HFFc6 (cell line): ENCODE measurements at places on chromosomes 12 and 14.

DNA sequence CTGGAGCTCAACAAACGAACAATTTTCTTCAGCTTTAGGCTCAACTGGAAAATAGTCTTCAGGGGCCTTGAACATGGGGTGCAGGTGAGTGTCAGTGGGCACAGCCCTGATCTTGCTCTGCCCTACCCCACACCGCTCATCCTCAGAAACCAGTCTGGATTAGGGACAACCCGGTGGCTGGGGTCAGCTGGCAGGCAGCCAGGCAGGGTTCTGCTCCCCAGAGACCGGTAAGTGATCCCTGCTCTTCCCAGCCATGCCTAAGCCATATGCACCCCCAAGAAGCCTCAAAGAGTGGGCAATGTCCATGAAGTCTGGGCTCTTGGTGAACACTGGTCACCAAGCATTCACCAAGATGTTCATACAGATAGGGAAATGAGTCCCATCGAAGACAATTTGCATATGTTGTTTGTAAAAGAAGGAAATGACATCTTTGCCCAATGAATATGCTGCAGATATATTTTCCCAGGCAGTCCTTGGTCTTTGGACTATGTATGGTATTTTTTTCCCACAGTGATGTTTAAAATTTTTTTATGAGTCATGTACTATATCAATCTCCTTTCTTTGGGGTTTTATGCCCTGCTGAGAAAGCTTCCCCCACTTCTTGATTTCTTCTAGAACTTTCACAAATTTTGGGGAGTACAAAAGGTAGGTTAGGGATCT lies 63.9 kb upstream of the VASH1 start:
- no peak overlapping the region for H3K4me3 ChIP-seq
- no peak for DNase-seq
- no peak overlapping the region for H3K27ac ChIP-seq
- peaks cover 40% of the 10 kb centered on the region for H3K27me3 ChIP-seq

- peaks cover 14% of the 10 kb centered on the region; the same call in 1 of the 2 replicates for H3K36me3 ChIP-seq
- peaks cover 3% of the 10 kb centered on the region for H3K27me3 ChIP-seq
- no peak for DNase-seq
- peaks cover 93% of the 10 kb centered on the region for H3K4me1 ChIP-seq
- no peak overlapping the region for H3K4me3 ChIP-seq
- 0 out of 2 replicates have a peak overlapping the region, but pooled peaks have one; percentile 10 for H3K27ac ChIP-seq
Observed at GRCh38 chr12:20489645-20490044, 121.3 kb downstream of the PDE3A start.

DNA sequence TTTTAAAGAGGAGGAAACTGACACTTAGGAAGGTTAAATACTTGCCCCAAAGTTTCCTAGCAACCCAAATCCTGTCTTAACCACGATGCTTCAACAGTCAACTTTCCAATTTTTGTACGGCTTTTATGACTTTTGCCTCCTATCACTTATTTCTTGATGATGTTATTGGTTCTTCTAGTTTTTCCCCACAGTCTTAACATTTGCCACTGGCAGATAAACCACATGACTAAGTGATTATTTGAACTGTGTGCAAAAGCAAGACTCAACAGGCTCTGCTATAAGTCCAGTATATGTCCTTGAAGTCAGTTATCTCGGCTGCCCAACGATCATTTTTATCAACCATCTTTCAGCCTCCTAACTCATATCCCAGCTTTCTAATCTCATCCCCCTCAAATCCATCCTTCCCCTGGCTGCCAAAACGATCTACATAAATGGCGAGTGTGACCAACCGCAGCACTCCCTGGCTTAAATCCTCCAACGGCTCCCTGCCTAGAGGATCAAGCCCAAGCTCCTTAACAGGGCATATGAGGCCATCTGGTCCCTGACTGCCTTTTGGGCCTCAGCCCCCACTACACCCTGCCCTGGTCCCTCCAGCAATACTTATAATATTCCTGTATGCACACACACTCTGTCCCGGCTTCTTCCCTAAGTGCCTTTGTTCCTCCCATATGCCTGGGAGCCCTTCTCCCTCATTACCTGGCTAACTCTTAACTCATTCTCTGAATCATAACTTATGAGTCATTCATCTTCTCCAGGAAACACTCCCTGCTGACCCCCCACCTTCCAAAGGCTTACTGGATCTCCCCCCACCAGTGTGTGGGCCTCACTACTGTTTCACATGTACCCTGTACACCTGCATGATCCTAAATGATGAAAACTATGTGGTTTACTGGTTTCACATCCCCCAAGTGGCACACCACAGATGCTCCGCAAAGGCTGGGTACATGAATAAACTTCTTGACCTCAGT lies 8.8 kb downstream of the VPS37B start:
- H3K36me3 ChIP-seq = no peaks in the 10 kb centered on the region
- peak; percentile 43 for DNase-seq
- peak overlapping the region; percentile 67 for H3K4me3 ChIP-seq

- peaks cover 90% of the 10 kb centered on the region for H3K4me1 ChIP-seq
- H3K27me3 ChIP-seq = no peaks in the 10 kb centered on the region; the same call in 1 of the 2 replicates
- DNase-seq = no peak
- no peak overlapping the region for H3K4me3 ChIP-seq
Observed at GRCh38 chr12:106110626-106111300, 28.0 kb downstream of the NUAK1 start.
